ENCODE measurements at places on chromosomes 5 and 9. TPM values are rescaled to one million over a fixed set of nuclear protein-coding genes. Genes with fewer than 3 reads are reported as not detected.

Gene PCDHGA2
- 11.7 TPM for total RNA-seq

Gene MYORG
- total RNA-seq: 7.5 TPM

Gene TMOD1
- total RNA-seq: 176 TPM

Gene PLPP7
- total RNA-seq: 110 TPM

Gene PTPRD
- total RNA-seq: 24.0 TPM

Gene OSMR
- 12.0 TPM for total RNA-seq

Gene PPP3R2
- not detected for total RNA-seq

Gene ARID3C
- total RNA-seq: not detected

Gene TEK
- total RNA-seq: 19.2 TPM

Gene PCA3
- total RNA-seq: not detected

Gene LHX3
- total RNA-seq: not detected

Gene ST8SIA4
- total RNA-seq: 1.6 TPM

Measured in heart left ventricle (tissue), 16 donors.